ENCODE measurements at places on chromosomes 2 and 18. TPM values are rescaled to one million over a fixed set of nuclear protein-coding genes. Genes with fewer than 3 reads are reported as not detected.

Gene FZD7
- 0.58 TPM for total RNA-seq

- H3K36me3 ChIP-seq, result no peaks in the 10 kb centered on the region
- H3K4me3 ChIP-seq, result no peak overlapping the region
- no peak overlapping the region for H3K27ac ChIP-seq
- DNase-seq, result no peak
Observed at GRCh38 chr2:241469746-241470145, 38.6 kb downstream of the STK25 start.

DNA sequence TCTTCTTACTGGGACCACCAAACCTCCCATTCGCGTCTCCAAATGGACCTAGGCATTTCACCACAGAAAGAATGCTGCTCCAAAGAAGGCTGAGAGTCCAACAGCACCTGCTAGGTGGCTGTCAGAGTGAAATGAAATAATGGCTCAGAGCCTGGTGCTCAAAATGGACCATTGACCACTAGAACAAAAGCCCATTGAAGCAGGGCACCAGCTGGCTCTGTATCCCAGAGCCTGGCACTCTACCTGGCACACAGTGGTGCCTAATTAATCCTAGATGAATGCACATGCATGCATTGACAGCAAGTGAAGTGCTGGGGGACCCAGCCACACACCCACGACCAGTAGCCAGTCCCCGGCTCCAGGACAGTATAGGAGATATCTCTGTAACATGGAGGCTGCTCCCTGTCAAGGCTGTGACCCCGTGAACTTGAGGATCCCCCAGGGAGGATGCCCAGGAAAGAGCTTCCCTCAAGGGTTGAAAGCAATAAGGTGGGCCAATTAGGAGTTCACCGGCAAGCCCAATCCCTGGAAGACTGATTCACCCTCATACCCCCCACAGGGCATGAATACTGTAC lies 261.3 kb downstream of the TNS1 start:
- DNase-seq, result no peak
- H3K27ac ChIP-seq, result no peak overlapping the region
- H3K4me1 ChIP-seq, result no peaks in the 10 kb centered on the region
- no peaks in the 10 kb centered on the region for H3K27me3 ChIP-seq
- no peaks in the 10 kb centered on the region for H3K36me3 ChIP-seq
- no peak overlapping the region for H3K4me3 ChIP-seq

DNA sequence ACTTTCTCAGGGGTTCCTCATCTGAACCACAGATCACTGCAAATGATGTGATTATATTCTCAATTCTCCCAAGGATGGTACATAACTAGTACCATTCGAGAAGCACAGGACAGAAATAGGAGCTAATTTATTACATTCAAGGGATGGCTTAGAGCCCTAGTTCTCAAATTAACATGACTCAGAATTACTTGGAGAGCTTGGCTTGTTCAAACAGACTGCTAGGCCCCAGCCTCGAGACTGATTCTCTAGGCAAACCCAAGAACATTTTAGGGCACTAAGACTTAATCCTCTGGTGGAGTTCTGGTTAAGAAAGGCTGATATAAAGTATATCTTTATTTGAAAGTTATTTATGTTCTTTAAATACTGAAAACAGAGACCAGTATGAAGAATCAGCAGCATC lies 35.8 kb downstream of the HIBCH start:
- H3K4me1 ChIP-seq, result no peaks in the 10 kb centered on the region
- no peaks in the 10 kb centered on the region for H3K27me3 ChIP-seq
- no peak overlapping the region for H3K27ac ChIP-seq
- H3K36me3 ChIP-seq, result peaks cover 46% of the 10 kb centered on the region
- no peak overlapping the region for H3K4me3 ChIP-seq

GRCh38 chr2:59752071-59752470 lies 801.4 kb downstream of the BCL11A start:
- DNase-seq, result no peak
- no peaks in the 10 kb centered on the region for H3K27me3 ChIP-seq
- H3K4me3 ChIP-seq, result no peak overlapping the region
- H3K36me3 ChIP-seq, result no peaks in the 10 kb centered on the region
- H3K27ac ChIP-seq, result no peak overlapping the region
- H3K4me1 ChIP-seq, result no peaks in the 10 kb centered on the region

DNA sequence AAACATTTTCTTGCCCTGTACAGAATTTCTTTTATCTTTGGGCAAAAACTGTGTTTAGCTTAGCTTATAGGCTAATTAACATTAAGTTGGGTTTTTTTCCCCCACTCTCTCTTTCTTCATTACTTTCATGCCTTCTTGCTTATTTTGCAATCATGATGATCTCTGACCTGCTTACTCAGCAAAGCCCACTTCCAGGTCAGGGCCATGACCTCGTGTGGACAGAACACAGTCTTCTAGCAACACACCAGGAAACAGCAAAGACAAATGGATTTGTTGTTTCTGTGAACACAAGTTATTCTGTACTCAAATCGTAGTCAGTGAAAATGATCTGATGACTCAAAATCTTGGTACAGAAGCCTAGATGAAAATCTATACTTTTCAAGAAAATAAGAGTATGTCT lies 60.7 kb downstream of the SPATS2L start:
- H3K36me3 ChIP-seq, result no peaks in the 10 kb centered on the region
- H3K4me3 ChIP-seq, result no peak overlapping the region
- H3K4me1 ChIP-seq, result no peaks in the 10 kb centered on the region
- no peaks in the 10 kb centered on the region for H3K27me3 ChIP-seq

DNA sequence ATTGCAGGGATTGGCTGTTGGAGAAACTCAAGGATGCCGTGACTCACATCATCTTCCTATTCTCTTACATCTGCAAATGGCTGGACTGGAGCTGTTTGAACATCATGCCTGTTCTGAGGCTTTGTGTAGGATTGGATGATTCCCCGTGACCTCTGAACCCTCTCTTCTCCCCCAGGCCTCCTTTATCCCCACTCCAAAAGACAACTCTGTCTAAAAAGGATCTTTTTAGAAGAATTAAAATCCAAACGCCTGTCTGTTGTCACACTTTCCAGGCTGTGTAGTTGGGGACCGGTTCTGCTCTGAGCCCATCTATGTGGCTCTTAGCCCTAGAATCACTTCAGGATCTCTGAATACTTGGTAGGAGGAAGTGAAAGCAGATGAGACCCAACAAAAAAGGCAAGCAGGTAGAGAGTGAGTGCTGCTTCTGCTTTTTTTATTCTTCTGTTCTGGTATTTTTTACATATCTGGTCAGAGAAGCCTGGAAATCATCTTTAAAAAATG lies 565 bp downstream of the SP140 start:
- peak overlapping the region; percentile 96 for H3K27ac ChIP-seq
- no peaks in the 10 kb centered on the region for H3K27me3 ChIP-seq
- H3K36me3 ChIP-seq, result peaks cover 28% of the 10 kb centered on the region
- no peak for DNase-seq
